ENCODE measurements at places on chromosomes 4 and X.

GRCh38 chr4:74111990-74112389 is 13.0 kb upstream of the CXCL2 start:
- DNase-seq, result peak; percentile 64

DNA sequence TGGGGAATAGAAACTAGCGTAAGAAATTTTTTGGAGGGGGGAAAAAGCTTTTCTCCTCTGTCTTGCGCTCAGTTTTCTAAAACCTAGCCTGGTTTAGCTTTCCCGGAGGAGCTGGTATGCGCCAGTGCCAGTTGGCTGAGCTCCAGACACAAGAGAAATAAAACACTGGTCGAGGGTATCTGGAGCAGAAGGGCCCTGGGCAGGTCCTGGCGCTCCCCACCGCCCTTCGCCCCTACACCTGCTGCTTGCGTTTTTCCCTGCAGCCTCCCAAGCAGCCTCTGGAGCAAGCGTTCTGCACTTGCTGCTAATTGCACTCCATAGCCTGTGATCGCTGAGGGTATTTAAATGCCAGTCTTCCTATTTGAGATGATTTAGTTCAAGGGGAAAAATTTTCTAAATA is 816 bp downstream of the EREG start:
- no peak for DNase-seq

GRCh38 chr4:126783191-126783590 is 849.6 kb upstream of the INTU start:
- no peak for DNase-seq

- DNase-seq, result no peak
Measured at GRCh38 chrX:129773649-129774458, 5.9 kb upstream of the SASH3 start.

GRCh38 chrX:55486736-55487135 is 2.9 kb downstream of the USP51 start:
- peak; percentile 24 for DNase-seq

DNA sequence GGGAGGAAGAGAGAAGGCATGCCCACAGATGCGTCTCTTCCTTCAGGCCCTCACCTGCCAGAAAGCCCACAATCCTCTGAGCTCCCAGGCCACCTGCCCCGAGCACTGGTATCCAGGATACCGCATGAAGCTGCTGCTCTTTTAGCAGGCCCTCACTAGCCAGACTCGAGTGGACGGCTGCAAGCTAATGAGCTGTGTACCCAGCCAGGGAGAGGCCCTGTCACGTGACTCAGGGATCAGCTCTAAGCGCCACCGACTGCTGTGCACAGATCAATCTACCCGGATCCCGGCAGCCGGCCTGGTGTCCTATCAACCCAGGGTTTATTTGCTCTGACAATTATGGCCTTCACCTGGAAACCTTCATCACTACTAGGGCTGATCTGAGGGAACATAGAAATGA is 39.0 kb downstream of the BCOR start:
- no peak for DNase-seq

- no peak for DNase-seq
Measured at GRCh38 chr4:139849219-139849618, 183.6 kb downstream of the MGST2 start.

DNA sequence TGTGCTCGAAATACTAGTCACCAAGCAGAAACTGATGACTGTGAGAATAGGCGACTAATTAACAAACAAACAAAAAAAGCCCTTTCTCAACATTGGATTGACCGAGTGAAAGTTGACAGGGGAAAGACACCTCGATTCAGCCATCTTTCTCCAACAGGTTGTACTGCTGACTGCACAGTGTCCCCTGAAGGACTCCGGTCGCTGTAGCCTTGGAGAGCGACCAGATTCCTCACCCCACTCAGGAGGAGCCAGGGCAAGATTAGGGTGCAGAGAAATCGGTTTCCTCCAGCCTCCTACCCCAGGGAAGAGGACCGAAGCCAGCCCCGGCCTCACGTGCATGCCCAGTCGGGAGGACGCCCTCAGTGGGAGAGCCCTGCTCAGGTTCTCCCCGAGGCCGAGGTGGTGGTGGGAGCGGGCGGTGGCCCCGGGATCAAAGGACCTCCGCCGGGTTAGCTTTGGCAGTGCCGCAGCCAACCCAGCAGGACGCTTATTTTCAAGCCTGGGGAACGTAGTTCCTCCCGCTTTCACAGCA is 1.1 kb upstream of the RAP1GDS1 start:
- peak; percentile 70 for DNase-seq

GRCh38 chrX:54358424-54359211 is 772 bp upstream of the WNK3 start:
- DNase-seq, result peak; percentile 57

DNA sequence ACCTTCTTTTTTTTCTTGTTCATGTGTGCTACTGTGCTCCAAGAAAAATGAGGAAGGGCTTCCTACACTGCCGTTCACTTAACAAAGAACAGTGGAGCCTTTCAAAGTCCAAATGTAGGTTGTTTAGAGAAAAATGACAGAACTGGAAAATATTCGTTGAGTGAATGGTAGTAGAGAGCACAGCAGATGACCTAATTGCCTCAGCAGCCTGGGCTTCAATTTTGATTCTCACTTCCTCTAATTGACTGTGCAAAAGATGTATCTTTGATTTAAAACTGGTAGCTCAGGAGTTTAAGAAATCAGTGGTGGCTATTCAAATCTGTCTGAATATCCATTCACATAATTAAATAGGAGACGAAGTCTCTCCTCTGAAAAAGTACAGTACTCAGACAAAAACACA is 5.2 kb downstream of the NLGN4X start:
- no peak for DNase-seq

GRCh38 chr4:8242782-8243560 is 26.6 kb upstream of the HTRA3 start:
- no peak for DNase-seq

- DNase-seq, result no peak
Measured at GRCh38 chrX:3940000-3940610, 226.7 kb upstream of the PRKX start.

DNA sequence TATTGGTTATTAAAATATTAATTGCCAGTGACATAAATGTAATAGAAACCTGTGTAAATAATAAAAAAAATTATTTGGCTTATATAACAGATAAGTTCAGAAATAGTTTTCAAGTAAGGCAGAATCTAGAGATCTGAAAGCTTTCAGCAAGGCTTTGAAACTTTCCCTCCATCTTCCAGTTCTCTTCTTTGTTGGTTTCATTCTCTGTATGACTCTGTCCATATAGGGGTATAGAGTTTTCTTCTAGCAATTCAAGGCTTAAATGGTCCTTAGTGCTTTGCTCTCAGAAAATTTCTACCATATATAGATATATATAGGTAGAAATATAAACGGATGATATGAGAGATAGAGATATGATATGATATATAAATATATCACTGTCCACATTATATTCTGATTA is 160.5 kb upstream of the GABRA2 start:
- no peak for DNase-seq

- no peak for DNase-seq
Measured at GRCh38 chrX:9091258-9091657, 57.3 kb upstream of the FAM9B start.

GRCh38 chrX:2272337-2272736 is 228.4 kb downstream of the DHRSX start:
- DNase-seq, result no peak

All from occipital lobe (tissue), 3 donors.